Epithelial cell of prostate (primary cell): ENCODE measurements at places on chromosomes 11 and 22.

DNA sequence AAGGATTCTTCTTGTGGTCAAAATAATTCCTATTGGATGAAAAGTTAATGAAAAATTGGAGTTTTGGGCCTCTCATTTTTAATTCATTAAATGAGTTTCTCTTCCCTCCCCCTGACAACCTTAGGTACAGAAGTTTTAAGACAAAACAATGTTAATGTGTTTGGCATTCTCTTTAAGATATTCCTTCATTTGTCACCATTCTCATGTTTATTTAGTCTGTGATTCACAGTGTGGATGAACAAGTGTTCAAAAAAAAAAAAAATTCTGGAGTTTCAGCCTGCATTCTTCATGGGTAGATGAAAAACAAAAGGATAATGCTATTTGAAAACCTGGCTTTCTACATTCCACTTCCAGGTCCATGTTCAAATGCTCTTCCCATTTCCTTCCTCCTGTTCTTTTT is 172.6 kb upstream of the LUZP2 start:
- DNase-seq: no peak

DNA sequence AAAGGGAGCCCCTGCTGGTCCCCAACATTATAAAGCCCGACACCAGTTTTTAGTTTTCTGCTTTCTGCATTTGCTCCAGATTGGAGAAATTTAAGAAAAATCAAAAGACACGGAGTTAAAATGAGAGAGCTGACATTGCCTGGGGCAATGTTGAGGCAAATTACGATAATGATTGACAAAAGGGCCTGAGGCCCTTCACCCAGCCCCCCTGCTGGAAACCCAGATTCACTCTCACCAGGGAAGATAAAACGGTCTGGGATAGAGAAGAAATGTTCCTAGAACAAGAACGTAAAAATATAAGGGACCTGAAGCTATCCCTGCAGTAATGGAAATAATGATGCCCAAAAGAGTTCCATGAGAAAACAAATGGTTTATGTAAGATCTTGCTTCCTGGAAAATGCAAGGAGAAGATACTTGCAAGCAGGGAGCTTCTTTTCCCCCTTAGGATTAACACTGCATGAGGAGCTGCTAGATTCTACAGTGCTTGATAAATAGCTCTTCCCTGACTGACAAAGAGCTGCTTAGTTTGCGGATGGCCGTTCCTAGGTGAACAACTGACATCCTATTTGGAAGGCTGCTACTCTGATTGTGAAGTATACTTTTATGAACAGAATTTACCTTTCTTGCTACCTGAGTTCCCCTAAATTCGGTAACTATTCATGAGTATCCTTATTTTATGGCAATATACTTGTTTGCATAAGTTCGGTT is 40.6 kb upstream of the GNAZ start:
- no peak for DNase-seq

DNA sequence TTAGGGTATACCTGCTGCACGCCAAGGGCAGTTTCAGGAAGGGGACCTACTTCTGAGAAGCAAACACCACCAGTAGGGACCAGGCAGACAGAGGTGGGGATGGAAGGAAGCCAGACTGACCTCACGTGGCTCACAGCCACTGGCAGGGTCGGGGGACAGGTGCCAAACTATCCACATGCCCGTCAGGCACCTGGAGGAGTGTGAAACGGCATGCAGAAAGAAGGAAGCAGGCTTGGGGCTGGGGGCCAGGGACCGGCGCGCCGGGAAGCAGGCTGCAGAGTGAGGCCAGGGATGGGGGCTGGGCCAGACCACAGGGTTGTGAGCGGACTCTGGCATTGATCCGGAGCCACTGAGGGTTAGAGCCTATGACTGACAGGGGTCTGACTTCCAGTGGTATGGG is 47.5 kb downstream of the CDKN1C start:
- DNase-seq: no peak

GRCh38 chr11:70297341-70297740 is 26.9 kb downstream of the PPFIA1 start:
- no peak for DNase-seq

- no peak for DNase-seq
Observed at GRCh38 chr11:122097419-122098001, 18.5 kb downstream of the BLID start.

- DNase-seq: no peak
Observed at GRCh38 chr11:120023120-120023519, 114.8 kb downstream of the TRIM29 start.

DNA sequence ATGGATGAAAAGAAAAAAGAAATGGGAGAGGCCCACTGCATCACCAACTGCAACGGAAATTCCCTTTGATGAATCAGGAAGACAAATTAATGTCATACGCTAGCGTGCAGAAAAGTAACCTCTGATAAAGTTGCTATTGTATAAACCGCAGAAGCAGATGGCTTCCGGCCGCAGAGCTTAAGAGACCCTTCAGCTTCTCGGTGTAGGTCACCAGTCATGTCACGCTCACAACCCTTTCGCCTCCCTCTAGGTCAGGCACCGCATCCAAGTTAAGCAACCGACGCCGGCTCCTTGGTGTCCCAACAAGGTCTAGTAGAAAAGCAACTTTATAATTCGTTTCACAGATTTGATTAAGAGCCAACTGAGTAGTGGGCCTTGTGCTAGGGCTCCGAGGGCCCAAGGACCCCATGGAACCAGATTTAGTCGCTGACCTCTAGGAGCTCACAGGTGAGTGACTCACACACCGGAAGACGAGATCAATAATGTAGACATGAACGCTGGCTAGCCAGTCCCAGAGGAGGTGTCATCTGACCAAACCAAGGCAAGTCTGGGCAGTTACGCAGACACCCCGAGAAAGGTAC is 1.2 kb upstream of the ZFP91 start:
- DNase-seq: peak; percentile 52

DNA sequence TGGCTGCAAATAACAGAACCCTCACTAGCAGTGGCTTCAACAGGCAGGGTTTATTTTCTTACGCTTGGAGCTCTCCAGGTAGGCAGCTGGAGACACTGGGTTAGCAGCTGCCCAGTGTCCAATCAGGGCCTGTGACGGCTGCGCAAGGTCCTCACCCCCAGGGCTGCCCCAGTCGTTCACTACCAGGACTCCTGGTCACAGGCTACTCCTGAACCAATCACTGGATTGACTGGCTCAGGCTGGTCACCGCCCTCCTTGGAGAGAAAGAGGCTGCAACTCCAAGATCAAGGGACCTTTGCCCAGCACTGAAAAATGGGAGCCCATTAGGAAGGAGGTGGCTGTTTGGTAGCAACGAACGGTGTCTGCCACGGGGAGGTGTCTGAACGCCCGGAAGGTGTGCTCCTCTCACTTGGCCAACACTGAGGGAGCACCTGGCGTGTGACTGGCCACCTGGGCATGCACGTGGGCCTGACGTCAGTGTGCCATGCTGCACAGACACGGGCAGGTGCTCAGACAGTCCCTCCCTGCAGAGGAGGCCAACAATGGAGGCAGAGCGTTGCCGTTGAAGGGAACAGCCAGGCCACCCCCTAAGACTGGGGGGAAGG is 5.1 kb downstream of the ARSA start:
- peak; percentile 34 for DNase-seq

DNA sequence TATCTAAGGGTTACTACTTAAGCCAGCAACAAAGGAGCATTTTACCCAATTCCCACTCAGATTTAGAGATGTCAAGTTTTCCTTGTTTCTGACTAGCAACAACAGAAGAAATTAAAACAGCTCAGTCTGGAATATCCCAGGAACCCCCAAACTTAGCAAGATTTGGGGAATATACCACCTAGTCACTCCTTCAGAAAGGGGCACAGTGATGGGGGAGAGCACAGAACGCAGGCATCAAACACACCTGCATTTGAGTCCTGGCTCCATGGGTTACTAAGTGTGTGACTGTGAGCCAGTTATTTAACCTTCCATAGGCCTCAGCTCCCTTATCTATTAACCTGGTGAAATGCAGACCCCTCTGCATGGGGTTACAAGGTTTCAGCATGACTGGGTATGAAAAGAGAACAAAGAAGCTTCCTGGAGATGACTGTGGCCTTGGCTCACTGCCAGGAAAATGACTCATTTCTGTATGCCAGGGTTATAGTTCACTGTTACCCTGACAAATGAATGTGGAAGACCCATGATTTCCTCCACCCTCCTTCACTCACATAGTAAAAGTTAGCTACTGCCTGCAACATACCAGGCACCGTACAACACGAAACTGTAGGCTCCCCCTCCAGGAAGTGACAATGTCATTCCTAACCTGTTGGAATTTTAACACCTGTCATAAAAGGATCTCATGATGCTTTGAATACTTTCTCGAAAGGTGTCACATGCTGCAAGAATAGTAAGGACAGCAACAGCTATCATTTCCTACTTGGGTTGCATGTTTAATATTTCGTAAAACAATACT is 79.6 kb downstream of the ME3 start:
- peak; percentile 58 for DNase-seq

GRCh38 chr11:2933375-2934020 is 4.3 kb upstream of the PHLDA2 start:
- peak; percentile 98 for DNase-seq

GRCh38 chr11:73257342-73258103 is 14.6 kb upstream of the P2RY6 start:
- peak; percentile 59 for DNase-seq

- no peak for DNase-seq
Observed at GRCh38 chr22:46491946-46492345, 45.5 kb downstream of the CELSR1 start.
